Pancreas (tissue), 10 donors: ENCODE measurements at places on chromosomes 7 and 10.

DNA sequence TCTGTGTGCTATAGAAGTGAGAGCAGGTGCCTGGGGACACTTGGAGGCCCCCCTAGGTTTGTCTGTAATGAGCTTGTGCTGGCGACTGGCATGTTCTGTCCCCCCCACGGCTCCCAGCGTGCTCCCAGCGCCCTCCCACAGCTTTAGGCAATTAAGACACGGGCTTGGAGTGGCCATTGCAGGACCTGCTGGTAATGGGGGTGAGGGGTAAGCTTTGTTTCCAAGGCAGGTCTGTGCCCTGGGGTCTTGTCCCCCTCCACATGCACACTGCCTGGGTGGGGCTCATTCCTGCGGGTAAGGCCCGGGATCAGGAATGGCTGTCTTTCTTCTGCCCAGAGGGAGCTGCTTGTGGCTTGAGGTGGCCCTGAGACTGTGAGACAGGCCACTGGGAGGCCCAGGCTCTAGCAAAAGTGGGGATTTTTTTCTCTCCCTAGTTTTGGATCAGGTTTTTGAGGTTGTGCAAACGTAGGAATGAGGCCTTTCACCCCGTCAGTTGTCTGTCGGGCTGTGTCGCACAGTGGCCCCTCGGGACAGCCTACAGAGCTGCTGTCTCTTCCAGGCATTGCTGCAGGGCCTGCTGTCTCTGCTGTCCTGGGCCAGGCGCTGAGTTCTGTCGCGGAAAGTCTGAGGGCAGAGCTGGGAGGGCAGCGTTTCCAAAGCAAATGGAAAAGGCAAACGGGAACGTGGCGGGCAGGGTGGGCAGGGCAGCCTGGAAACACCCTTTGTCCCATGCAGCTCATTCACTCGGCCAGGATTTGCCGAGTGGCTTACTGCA, 107.4 kb downstream of the LHPP start:
- no peaks in the 10 kb centered on the region for H3K27me3 ChIP-seq
- H3K4me1 ChIP-seq: no peaks in the 10 kb centered on the region

DNA sequence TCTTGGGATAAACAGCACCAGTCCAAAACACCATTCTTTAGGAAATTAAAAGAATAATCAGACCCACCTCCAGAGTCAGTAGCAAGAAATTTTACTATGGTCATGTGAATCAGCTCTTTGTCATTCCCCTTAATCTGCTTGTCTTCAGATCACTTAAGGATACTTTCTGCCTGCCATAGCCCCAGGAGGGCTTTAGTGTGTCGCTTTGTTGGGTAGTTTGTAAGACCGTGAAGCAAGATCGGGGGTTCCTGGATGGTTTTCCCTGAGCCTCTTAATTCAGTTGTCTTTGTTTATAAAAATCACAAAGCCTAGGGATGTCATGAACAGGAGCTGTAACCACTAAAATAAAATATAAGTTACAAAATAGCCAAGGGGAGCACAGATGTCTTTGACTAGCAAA, 223.6 kb downstream of the RELN start:
- no peaks in the 10 kb centered on the region for H3K4me1 ChIP-seq
- no peak overlapping the region for H3K4me3 ChIP-seq
- no peaks in the 10 kb centered on the region for H3K36me3 ChIP-seq
- no peaks in the 10 kb centered on the region for H3K27me3 ChIP-seq
- no peak for DNase-seq

DNA sequence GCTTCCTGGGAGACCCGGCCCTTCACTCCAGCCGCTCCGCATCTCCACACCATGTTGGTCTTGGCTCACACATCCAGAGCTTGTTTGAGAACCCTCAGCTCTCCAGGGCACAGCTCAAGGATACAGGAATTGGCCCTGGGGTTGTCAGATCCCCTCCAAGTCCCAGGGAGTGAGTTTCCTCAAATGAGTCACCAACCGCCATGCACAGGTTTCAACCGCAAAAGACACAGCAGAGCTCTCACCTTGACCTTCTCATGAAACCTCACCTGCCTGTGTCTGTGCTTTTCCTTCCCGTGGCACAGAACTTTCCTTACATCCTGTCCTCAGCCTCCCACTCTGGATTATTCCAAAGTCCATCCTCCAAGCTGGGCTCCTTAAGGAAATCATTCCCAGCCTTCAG, 20.6 kb downstream of the AZGP1 start:
- H3K36me3 ChIP-seq: no peaks in the 10 kb centered on the region
- no peaks in the 10 kb centered on the region for H3K27me3 ChIP-seq
- no peak overlapping the region for H3K4me3 ChIP-seq
- no peaks in the 10 kb centered on the region for H3K4me1 ChIP-seq
- H3K27ac ChIP-seq: no peak overlapping the region

DNA sequence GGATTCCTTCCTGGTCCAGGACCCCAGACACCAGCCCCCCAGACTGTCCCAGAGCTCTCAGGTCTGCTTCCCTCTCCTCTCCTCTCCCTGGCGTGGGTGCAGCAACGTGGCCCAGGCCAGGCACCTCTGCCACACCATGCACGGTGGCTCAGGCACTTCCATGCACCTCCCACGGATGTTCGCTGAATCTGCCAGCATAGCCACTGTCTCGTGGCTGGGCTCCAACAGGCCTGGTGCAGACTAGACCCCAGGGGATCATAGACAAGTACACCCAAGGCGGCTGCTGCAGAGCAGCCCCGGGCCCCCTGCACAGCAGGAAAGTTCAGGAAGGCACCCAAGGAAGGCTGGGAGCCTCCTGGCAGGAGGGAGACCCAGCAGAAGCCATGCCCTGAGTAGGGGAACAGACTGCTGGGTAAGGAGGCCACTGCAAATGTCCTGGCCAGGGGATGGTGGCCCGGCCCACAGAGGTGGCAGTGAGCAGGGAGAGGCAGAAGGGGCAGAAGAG, 4.4 kb downstream of the RASGEF1A start:
- no peaks in the 10 kb centered on the region for H3K36me3 ChIP-seq
- H3K4me3 ChIP-seq: no peak overlapping the region
- no peak overlapping the region for H3K27ac ChIP-seq
- H3K27me3 ChIP-seq: no peaks in the 10 kb centered on the region

GRCh38 chr7:130273933-130274255, 7.2 kb downstream of the CPA2 start:
- no peak overlapping the region for H3K27ac ChIP-seq
- H3K4me1 ChIP-seq: peaks cover 14% of the 10 kb centered on the region
- H3K27me3 ChIP-seq: no peaks in the 10 kb centered on the region
- no peak for DNase-seq

GRCh38 chr10:125985557-125986240, 89.3 kb downstream of the FANK1 start:
- no peaks in the 10 kb centered on the region for H3K27me3 ChIP-seq
- H3K27ac ChIP-seq: no peak overlapping the region
- no peaks in the 10 kb centered on the region for H3K36me3 ChIP-seq
- no peak overlapping the region for H3K4me3 ChIP-seq
- no peak for DNase-seq
- no peaks in the 10 kb centered on the region for H3K4me1 ChIP-seq

GRCh38 chr10:97590748-97591495, 1.4 kb downstream of the C10orf62 start:
- H3K4me3 ChIP-seq: no peak overlapping the region
- no peaks in the 10 kb centered on the region for H3K36me3 ChIP-seq
- no peak for DNase-seq
- H3K27me3 ChIP-seq: no peaks in the 10 kb centered on the region
- H3K27ac ChIP-seq: no peak overlapping the region
- H3K4me1 ChIP-seq: no peaks in the 10 kb centered on the region

- DNase-seq: no peak
- H3K36me3 ChIP-seq: no peaks in the 10 kb centered on the region
- no peak overlapping the region for H3K4me3 ChIP-seq
- no peaks in the 10 kb centered on the region for H3K4me1 ChIP-seq
- no peak overlapping the region for H3K27ac ChIP-seq
Observed at GRCh38 chr10:44419790-44420549, 35.1 kb upstream of the CXCL12 start.

GRCh38 chr10:122499012-122499411, 37.7 kb downstream of the HTRA1 start:
- no peak overlapping the region for H3K27ac ChIP-seq
- H3K4me3 ChIP-seq: no peak overlapping the region
- H3K27me3 ChIP-seq: no peaks in the 10 kb centered on the region
- no peaks in the 10 kb centered on the region for H3K4me1 ChIP-seq

GRCh38 chr10:118965645-118966044, 63.9 kb upstream of the NANOS1 start:
- H3K36me3 ChIP-seq: no peaks in the 10 kb centered on the region
- H3K27ac ChIP-seq: no peak overlapping the region
- no peaks in the 10 kb centered on the region for H3K27me3 ChIP-seq
- no peaks in the 10 kb centered on the region for H3K4me1 ChIP-seq
- DNase-seq: no peak
- no peak overlapping the region for H3K4me3 ChIP-seq

GRCh38 chr7:24143547-24143946, 140.4 kb upstream of the NPY start:
- no peaks in the 10 kb centered on the region for H3K27me3 ChIP-seq
- no peaks in the 10 kb centered on the region for H3K4me1 ChIP-seq
- no peak overlapping the region for H3K27ac ChIP-seq
- DNase-seq: no peak
- H3K36me3 ChIP-seq: no peaks in the 10 kb centered on the region
- no peak overlapping the region for H3K4me3 ChIP-seq

GRCh38 chr7:590731-591551, 71.3 kb upstream of the PDGFA start:
- H3K4me3 ChIP-seq: no peak overlapping the region
- H3K4me1 ChIP-seq: no peaks in the 10 kb centered on the region
- no peak overlapping the region for H3K27ac ChIP-seq
- no peaks in the 10 kb centered on the region for H3K27me3 ChIP-seq
